ENCODE measurements at places on chromosomes 16 and 17. TPM values are rescaled to one million over a fixed set of nuclear protein-coding genes. Genes with fewer than 3 reads are reported as not detected.

DNA sequence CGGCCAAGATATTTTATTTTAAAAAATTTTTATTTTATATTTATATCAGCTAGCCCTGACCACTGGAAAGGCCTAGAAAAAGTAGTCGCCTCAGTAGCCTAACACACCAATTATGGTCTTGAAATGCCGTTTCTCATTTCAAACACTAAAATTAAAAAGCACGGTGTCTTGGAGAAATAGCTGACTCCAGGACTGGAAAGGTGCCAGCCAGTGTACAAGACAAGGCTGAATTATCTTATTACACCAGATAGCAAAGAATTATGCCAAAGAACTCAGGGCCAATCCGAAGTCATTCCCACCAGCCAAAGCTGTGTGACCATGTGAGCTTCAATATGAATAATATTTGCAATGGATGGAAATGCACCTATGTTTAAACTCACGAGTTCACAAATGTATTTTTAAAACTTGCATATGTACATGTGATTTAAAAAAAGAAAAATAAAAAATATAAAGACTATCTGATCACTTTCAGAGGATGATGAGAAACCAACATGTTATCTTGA, 19.9 kb upstream of the ATP2C2 start:
- no peaks in the 10 kb centered on the region for H3K27me3 ChIP-seq
- no peak overlapping the region for H3K4me3 ChIP-seq
- DNase-seq, result no peak
- H3K36me3 ChIP-seq, result no peaks in the 10 kb centered on the region
- H3K27ac ChIP-seq, result no peak overlapping the region

The TOX3 gene
- not detected for total RNA-seq

- peaks cover 32% of the 10 kb centered on the region for H3K4me1 ChIP-seq
- H3K36me3 ChIP-seq, result peaks cover 5% of the 10 kb centered on the region
Observed at GRCh38 chr16:80804526-80805383, at the start of gene CDYL2. Gene CDYL2 (minus strand): TSS chr16:80804598. CDS start chr16:80804173, 425 bp downstream.

DNA sequence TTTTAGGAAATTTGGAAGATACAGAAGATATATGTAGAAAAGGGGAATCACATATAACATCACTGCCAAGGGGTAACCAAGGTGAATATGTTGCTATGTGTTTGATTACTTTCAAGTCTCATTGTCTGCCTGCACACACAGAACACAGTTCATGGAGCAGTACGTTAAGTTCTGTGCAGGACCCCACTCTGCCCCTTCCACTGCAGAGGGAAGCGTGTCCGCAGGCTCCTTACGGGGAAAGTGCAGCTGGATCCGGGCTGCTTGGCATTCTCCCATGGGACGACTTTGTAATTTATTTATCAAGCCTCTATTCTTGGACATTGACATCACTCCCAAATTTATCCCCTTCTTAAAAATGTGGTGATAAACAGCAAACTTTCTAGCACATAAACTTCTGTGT, 226.8 kb downstream of the FOXL1 start:
- no peak for DNase-seq
- no peaks in the 10 kb centered on the region for H3K4me1 ChIP-seq
- no peaks in the 10 kb centered on the region for H3K36me3 ChIP-seq
- peaks cover 20% of the 10 kb centered on the region for H3K27me3 ChIP-seq

The DLX3 gene
- total RNA-seq, result 0.09 TPM

DNA sequence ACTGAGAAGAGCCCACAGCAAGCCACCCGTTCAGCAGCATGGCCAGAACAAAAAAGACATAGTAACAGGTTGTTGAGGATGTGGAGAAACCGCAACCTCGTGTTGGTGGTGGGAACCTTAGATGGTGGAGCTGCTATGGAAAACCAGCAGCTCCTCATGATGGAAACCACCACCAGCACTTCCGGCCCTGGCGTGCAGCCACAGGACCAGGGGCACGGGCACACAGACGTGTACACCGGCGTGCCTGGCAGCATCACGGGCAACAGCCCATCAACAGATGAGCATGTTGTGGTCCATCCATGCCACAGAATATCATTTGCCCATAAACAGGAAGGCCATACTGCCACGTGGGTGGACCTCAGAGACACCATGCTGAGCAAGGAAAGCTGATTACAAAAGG, 11.9 kb downstream of the CTU2 start:
- DNase-seq, result no peak
- no peaks in the 10 kb centered on the region for H3K27me3 ChIP-seq
- H3K36me3 ChIP-seq, result peaks cover 25% of the 10 kb centered on the region
- no peak overlapping the region for H3K4me3 ChIP-seq
- H3K4me1 ChIP-seq, result no peaks in the 10 kb centered on the region

The MAPK7 gene
- 19.0 TPM for total RNA-seq

The CSHL1 gene
- total RNA-seq, result not detected

The GRB7 gene
- 3.3 TPM for total RNA-seq

- H3K36me3 ChIP-seq, result peaks cover 51% of the 10 kb centered on the region
- H3K4me3 ChIP-seq, result no peak overlapping the region
- peaks cover 9% of the 10 kb centered on the region for H3K4me1 ChIP-seq
- H3K27me3 ChIP-seq, result no peaks in the 10 kb centered on the region
- no peak overlapping the region for H3K27ac ChIP-seq
Observed at GRCh38 chr16:48280546-48280945, 33.2 kb upstream of the ABCC11 start.

- H3K27ac ChIP-seq, result no peak overlapping the region
- no peaks in the 10 kb centered on the region for H3K36me3 ChIP-seq
- peaks cover 36% of the 10 kb centered on the region for H3K27me3 ChIP-seq
- H3K4me1 ChIP-seq, result peaks cover 4% of the 10 kb centered on the region
- no peak for DNase-seq
Observed at GRCh38 chr16:73052576-73052975, 4.6 kb upstream of the ZFHX3 start.

The ACSM2A gene
- total RNA-seq, result 0.11 TPM

GRCh38 chr17:67218385-67218950, 26.5 kb downstream of the HELZ start:
- no peak overlapping the region for H3K4me3 ChIP-seq
- no peak overlapping the region for H3K27ac ChIP-seq
- no peak for DNase-seq
- peaks cover 22% of the 10 kb centered on the region for H3K36me3 ChIP-seq
- peaks cover 18% of the 10 kb centered on the region for H3K4me1 ChIP-seq
